ENCODE measurements at places on chromosomes 2 and 18.

DNA sequence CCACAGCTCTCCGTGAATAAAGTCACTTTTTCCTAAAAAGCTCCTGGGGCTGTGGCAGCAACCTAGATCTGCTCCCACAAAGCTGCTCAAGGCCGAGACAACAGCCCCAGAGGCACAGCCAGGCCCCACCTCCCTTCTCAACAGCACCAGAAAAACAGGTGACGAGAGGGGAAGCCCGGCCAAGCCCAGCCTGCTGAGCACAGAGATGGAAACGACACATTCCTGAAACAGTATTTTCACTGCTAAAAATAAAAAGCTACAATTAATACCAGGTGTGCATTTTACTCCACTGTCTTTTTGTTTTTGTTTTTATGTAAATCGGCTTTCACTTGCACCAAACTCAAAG lies 199.3 kb downstream of the HDAC4 start:
- no peak for DNase-seq

DNA sequence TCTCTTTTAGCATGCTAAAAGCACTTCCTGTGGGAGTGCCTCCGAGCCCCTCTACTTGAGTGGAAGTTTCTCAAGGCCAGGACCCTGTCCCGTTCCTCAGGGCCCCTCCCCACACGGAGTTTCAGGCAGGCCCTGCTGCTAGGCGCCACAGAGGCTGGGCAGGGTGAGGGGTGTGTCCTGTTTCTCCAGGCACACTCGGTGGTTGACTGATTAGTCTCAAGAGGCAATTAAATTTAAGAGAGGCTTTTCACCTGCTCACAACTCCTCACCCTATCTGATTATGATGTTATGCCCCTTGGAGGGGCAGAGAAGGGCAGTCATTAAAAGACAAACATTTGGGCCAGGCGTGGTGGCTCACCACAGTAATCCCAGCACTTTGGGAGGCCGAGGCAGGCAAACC lies 160.8 kb upstream of the HAAO start:
- no peak for DNase-seq

DNA sequence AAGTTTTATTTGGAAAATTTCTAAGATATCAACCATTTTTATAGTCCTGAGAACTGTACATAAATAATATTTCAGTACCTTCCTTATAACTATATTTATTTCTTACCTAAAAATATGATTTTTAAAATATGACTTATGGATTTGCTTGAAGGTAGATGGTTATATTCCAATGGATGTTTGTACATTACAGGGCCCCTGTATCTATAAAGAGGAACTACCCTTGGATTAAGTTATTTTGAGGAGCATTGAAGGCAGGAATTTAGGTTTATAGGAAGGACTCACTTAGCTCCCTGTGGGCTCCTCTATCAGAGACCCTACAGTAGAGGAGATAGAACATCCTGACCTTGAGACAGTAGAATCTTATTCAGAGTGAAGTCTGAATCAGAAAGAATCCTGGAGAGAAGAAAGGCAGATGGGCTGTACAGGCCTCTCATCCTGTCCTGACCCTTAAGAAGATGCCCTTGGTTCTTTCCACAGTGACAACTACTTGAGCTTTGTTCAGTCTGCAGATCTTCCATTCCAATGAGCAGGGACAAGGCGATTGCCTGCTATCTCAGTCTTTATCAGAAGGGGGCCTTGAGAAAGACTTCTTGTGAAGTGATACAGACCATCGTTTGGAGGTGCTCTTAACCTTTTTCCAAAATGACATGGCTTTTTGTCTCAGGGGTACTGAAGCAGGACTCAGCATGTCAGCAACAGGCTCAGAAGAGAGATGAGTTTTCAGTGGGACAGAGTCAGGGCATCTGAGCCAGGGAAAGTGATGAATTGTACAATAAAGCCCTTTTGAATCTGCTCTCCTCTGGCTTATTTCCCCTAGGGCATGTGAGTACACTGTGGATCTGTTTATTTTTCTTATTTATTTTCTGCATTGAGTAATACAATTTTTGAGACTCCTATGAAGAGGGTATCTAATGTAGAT lies 20.9 kb downstream of the OXER1 start:
- DNase-seq = no peak

DNA sequence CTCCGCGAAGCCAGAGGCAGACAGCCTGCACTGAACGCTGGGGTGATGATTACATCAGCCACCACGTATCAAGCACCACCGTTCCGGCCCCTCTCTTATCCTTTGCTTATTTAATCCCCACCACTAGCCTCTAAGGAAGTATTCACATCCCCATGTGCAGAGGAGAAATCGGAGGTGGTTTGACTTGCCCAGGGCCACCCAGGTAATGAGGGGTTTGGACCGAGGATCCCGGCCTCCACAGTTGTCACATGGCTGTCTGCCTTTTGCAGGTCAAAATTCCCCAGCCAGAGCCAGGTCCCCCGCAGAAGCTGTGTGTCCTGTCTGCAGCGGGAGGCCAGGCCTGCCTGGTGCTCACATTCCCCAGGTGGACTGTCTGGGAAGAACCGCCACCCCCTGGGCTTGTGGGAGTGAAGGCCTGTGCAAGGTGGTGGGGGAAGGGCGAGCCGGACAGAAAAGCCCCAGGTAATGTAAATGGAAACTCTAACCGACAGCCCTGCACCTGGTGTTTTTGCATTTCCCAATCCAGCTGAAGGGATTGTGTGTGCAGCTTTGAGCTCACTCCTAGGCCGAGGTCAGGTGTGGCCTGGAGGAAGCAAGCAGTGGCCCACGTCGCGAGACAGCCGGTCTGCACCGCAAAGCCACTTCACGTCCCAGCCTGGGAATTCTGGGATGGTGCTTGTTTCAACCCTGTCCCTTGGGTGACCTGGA lies 108.5 kb upstream of the ID2 start:
- DNase-seq = no peak

GRCh38 chr2:151869291-151869690 lies 41.1 kb upstream of the ARL5A start:
- no peak for DNase-seq

- no peak for DNase-seq
Measured at GRCh38 chr18:3538954-3539617, 89.1 kb downstream of the TGIF1 start.

DNA sequence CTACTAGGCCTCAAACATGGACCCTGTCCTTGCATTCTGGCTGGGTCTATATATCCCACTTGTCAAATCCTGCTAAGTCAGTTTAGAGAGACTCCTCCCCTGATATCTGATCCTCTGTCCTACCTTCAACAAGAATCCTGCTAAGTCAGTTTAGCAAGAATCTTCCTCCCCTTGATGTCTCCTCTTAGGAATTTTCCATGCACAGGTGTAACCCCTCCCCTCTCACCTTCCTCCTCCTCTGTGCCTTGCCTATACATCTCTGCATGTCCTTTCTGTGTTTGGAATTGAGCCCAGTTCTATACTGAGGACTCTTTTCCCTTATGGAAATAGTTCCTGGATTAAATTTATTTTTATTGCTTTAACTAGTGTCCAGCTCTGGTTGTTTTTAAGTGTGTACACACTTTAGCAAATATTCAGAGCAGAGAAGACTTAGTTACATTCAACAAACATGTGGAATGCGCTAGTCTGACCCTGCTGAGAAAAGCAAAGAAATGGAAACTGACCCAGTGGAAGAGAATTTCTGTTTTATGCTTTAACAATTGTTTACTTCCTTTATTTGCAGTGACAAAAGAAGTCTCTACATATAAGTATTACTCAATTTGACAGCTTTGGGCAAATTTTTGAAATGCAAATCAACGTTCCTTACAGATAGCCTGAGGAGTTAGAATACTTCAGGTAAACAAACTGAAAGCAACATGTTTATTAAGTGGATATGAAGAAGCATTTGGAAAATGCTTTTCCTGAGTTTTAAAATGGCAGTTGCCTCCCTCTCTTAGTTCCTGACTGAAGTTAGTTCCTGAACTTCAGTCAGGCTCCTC lies 80.6 kb downstream of the RIT2 start:
- DNase-seq = no peak

DNA sequence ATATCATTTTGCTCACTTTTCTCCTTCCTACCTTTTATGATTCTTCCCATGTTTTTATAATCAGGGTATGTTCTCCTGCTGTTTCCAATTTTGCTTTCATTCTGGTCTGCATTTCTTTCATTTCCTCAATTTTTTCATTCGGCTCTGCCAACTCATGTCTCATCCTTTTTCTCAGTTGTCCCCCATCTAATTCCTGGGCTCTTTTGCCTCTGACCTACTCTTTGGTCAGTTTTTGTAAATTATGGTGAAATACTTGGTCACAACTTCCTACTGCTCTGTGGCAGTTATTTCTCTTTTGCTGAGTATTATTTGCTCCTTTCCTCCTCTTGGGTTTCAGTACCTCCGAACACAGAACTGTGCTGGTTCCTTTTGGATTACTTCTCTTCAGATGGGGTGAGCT lies 27.5 kb downstream of the MYO7B start:
- no peak for DNase-seq

- no peak for DNase-seq
Measured at GRCh38 chr2:151959238-151959637, 131.0 kb upstream of the ARL5A start.
